ENCODE measurements at places on chromosomes 12 and 14. TPM values are rescaled to one million over a fixed set of nuclear protein-coding genes. Genes with fewer than 3 reads are reported as not detected.
A peak's percentile ranks its signal among the peaks of the same experiment; 100 is the strongest.

OR10P1 gene
- not detected for total RNA-seq

P2RX2 gene
- total RNA-seq, result not detected

DENND5B gene
- total RNA-seq, result 5.5 TPM

TMEM179 gene
- not detected for total RNA-seq

TAMALIN gene
- not detected for total RNA-seq

DNA sequence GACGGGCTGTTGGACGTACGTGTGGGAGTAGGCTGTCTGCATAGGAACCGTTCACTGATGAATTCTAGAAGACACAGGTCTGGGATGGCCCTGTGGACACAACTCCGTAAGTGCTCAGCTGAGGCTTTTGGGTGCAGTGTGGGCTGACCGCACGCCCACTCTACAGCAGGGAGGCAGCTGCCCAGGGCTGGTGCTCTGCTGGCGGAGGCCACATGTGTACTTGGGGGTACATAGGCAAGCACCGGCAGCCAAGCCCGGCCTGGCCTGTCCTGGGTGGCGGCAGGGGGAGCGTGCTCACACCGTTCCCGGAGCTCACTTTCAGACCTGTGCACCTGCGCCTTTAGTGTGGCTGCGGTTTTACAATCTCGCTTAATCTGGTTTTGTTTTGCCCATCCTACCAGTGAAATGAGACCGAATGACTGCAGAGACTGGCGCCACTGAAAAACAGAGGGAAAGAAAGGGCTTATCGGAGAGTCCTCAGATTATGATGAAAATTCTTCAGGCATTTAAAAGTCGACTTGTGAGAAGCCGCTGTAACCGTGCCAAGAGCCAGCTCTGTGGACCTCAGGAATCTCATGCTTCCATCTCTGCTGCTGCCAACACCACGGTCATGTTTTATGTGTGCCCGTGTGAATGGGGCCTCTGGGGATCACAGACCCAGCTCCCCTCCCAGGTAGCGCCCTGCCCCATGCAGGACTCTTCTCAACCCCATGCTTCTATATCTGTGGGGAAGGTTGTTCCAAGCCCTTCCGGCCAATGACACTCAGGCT, 45.8 kb downstream of the SSH1 start:
- H3K4me3 ChIP-seq, result no peak overlapping the region
- H3K27me3 ChIP-seq, result no peaks in the 10 kb centered on the region
- DNase-seq, result no peak
- H3K27ac ChIP-seq, result no peak overlapping the region

GRCh38 chr14:89509891-89510290, 92.9 kb upstream of the FOXN3 start:
- no peaks in the 10 kb centered on the region for H3K27me3 ChIP-seq
- H3K4me1 ChIP-seq, result peaks cover 8% of the 10 kb centered on the region
- H3K4me3 ChIP-seq, result no peak overlapping the region
- H3K36me3 ChIP-seq, result no peaks in the 10 kb centered on the region
- H3K27ac ChIP-seq, result no peak overlapping the region

GRCh38 chr14:70359076-70359424, 433 bp downstream of the COX16 start:
- peak overlapping the region; percentile 85 for H3K4me3 ChIP-seq
- peaks cover 21% of the 10 kb centered on the region for H3K36me3 ChIP-seq
- no peaks in the 10 kb centered on the region for H3K27me3 ChIP-seq
- H3K27ac ChIP-seq, result peak overlapping the region; percentile 47
- DNase-seq, result peak; percentile 51
- H3K4me1 ChIP-seq, result peaks cover 16% of the 10 kb centered on the region

DNA sequence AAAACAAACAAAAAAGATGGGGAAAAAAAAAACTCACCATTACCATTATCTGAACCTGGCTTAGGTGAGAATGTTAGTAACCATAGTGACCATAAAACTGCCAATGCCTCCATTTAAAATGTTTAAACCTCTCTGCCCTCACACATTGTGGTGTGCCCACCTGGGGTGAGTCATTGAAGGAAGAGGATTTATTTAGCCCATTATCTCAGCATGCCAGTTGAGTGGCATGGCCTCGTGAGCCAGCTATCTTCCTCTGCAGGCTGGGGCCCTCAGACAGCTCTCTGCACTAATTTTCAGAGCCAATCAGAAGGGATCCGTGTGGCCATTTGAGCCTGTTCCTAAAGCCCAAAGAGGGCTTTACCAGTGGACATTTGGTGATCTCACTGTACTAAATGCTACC, 81.8 kb upstream of the CCDC198 start:
- H3K27ac ChIP-seq, result no peak overlapping the region
- H3K4me1 ChIP-seq, result no peaks in the 10 kb centered on the region
- no peak overlapping the region for H3K4me3 ChIP-seq
- DNase-seq, result no peak
- no peaks in the 10 kb centered on the region for H3K36me3 ChIP-seq

DNA sequence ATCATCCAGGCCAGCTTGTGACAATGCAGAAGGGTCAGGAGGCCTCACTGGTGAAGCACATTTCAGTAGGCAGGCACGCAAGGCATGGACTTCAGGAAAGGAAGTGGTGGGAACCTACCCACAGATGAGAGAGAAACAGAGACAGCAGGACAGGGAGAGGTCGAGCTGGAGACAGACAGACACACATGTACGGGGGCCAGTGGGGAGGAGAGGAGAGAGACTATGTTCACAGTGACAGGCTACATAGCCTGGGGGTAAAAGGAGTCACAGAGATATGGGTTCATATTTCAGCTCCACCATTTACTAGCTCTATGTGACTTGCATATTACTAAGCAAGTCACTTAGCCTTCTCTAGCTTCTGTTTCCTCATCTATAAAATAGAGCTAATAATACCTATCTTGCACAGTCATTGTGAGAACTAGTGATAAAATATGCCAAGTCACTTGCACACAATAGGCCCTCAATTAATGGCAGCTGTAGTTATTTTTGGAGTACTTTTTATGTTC, 91.1 kb upstream of the FUT8 start:
- no peak overlapping the region for H3K4me3 ChIP-seq
- DNase-seq, result no peak
- no peak overlapping the region for H3K27ac ChIP-seq
- no peaks in the 10 kb centered on the region for H3K36me3 ChIP-seq

DNA sequence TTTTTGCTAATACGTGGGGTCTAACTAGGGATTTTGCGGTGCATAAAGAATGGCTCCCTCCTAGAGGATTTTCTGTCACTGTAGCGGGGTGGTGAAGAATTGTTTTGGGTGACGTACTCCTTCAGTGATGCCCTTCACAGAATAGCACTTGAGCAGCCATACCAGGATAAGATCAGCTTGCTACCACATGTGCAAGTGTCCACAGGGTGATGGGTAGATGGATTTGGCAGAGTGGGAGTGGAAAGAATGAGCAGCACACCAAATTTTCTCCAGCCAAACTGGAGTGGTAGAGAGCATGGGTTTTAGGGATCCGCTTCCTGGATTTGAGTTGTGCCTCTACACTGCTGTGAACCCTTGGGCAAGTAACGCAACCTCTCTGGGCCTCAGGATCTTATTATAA, 2.3 kb downstream of the TCP11L2 start:
- no peaks in the 10 kb centered on the region for H3K36me3 ChIP-seq
- peak overlapping the region; percentile 77 for H3K27ac ChIP-seq
- peaks cover 86% of the 10 kb centered on the region for H3K4me1 ChIP-seq
- H3K4me3 ChIP-seq, result peak overlapping the region; percentile 91

DNA sequence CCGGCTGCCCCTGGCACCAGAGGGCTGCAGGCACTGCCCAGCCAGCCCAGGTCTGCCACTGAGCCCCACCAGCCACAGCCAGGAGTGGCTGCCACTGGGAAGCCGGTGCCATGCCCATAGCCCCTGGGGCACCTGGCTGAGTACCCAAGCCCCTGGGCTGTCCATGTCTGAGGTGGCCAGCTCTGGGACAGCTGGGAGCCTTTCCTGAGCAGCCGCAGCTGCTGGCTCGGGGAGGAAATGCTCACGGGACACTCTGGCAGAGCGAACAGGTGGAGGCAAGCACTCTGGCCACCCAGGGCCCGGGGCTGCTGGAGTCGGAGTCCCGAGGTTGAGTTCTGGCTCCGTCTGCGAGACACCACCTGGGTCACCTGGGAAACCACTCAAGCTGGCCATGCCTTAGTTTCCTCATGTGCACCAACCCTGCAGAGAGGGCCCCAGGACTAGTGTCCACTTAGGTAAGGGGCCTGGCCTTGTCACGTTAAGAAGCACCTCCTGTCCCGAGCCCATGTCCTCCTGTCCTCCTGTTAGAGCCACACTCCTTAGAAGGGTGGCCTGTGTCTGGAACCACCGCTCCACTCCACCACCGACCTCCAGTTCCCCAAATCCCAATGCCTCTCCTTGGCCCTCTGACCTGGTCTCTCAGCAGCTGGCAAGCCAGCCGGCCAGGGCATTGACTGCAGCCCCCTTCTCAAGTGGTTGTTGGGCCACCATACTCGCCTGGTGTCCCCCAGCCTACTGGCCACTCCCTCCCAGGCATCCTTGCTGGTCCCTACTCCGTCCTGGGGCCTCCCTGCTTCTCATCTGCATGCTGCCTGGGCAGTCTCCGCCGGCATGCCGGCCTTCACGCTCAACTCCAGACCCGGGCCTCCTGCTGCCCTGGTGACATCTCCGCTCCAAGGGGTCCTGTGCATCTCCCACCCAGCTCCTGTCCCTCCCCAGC, 45.3 kb downstream of the BEGAIN start:
- H3K27ac ChIP-seq, result no peak overlapping the region
- no peaks in the 10 kb centered on the region for H3K36me3 ChIP-seq
- no peaks in the 10 kb centered on the region for H3K27me3 ChIP-seq

- no peaks in the 10 kb centered on the region for H3K36me3 ChIP-seq
- no peak overlapping the region for H3K4me3 ChIP-seq
- no peaks in the 10 kb centered on the region for H3K4me1 ChIP-seq
- no peak for DNase-seq
- H3K27ac ChIP-seq, result no peak overlapping the region
- no peaks in the 10 kb centered on the region for H3K27me3 ChIP-seq
Observed at GRCh38 chr12:66765204-66765603, 86.3 kb upstream of the GRIP1 start.

DNA sequence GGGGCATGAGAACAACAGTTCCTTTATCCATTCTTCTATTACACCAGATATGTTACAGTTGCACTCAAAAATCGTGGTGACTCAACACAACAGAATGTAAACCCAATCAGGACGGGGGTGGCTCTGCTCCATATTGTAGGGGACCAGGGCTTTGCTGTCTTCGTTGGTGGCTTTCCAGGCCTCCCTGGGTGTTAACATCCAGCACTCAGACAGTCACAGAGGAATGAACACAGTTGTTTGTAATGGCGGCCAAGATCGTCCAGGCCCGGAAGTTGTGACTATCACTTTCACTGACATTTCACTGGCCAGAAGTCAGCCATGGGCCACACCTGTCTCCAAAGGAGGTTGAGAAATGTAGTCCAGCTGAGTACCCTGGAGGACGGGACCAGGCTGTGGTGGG, 204.1 kb downstream of the CACNA1C start:
- DNase-seq, result no peak
- H3K36me3 ChIP-seq, result no peaks in the 10 kb centered on the region
- H3K27me3 ChIP-seq, result no peaks in the 10 kb centered on the region
- peaks cover 3% of the 10 kb centered on the region for H3K4me1 ChIP-seq
- no peak overlapping the region for H3K27ac ChIP-seq

DNA sequence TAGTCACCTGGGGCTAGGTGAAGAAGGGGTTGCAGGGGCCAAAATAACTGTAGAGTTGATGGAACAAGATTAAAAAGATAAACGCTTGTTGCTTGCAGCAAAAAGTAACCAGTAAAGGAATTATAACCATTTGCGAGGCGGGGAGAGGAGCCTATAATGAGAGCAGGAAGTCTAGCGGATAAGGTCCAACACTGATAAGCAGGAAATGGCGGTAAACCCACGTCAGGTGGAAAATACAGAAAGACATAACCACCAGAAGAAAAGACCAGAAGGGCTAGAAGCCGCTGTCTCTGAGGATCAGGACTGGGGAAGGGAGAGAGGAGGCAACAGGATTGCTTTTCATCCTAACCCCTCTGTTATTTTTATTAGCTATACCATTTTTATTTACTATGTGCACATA, 303.3 kb downstream of the DPF3 start:
- DNase-seq, result no peak
- peaks cover 15% of the 10 kb centered on the region for H3K4me1 ChIP-seq
- H3K36me3 ChIP-seq, result no peaks in the 10 kb centered on the region
- H3K27me3 ChIP-seq, result no peaks in the 10 kb centered on the region
- H3K27ac ChIP-seq, result no peak overlapping the region

DNA sequence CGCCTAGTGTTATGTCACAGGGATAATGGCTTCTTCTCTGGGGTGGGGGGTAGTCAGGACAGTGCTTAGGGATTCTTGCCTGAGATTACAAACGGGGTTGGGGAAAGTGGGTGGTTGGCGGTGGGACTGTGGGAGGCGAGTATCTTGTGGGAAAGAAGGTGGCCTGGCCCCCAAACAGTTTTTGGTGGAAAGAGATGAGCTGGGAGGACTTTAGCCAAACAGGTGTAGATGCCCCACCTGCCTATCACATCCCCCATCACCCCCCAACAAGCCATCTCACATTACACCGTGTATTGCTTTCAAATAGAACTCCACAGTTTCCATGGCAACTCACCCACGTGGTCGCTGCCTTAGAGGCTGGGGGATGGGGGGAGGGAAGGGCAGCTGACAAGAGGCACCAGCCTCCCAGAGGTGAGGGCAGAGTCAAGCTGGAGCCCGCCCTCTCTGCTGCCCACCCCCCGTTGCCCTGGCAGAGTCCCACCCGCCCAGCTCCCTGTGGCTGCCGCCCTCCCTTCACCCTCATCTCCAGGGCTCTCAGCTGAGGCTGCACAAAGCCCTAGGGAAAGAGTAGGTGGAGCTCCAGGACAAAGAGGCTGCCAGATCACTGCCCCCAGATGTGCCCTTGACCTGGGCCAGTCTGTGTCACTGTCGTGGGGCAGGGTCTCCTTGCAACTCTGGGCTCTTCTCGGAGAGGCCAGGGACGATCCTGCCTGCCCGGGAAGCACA, 98.3 kb downstream of the LRRC74A start:
- H3K36me3 ChIP-seq, result no peaks in the 10 kb centered on the region
- no peaks in the 10 kb centered on the region for H3K27me3 ChIP-seq
- DNase-seq, result peak; percentile 93
- H3K27ac ChIP-seq, result peak overlapping the region; percentile 37

GRCh38 chr14:104885973-104886689, 21.1 kb downstream of the CEP170B start:
- peaks cover 11% of the 10 kb centered on the region for H3K4me1 ChIP-seq
- H3K4me3 ChIP-seq, result no peak overlapping the region
- no peak for DNase-seq
- H3K27me3 ChIP-seq, result no peaks in the 10 kb centered on the region
- no peaks in the 10 kb centered on the region for H3K36me3 ChIP-seq

DNA sequence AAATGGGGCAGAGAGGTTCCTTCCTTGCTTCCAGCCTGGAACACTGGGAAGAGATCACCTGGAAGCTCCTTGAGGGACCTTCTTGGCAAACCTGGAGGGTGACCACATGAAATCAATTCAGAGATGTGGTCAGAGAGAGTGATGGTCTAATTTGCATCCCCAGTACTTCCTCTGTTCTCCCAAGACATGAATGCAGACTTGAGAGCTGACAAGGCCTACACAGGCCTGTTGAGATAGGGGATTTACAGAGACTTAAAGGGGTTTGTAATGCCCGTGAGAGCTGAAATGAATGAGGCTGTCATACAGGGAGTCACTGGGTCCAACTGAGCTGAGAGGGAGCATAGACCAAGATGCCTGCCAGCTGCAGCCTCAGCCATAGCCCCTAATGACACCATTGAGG, 45.1 kb downstream of the TMX1 start:
- peaks cover 14% of the 10 kb centered on the region for H3K36me3 ChIP-seq
- peaks cover 43% of the 10 kb centered on the region for H3K4me1 ChIP-seq
- DNase-seq, result peak; percentile 75
- no peak overlapping the region for H3K4me3 ChIP-seq
- no peaks in the 10 kb centered on the region for H3K27me3 ChIP-seq

GRCh38 chr12:109764776-109765445, 51.3 kb downstream of the FAM222A start:
- no peak overlapping the region for H3K4me3 ChIP-seq
- no peaks in the 10 kb centered on the region for H3K27me3 ChIP-seq
- DNase-seq, result no peak
- H3K36me3 ChIP-seq, result no peaks in the 10 kb centered on the region
- H3K4me1 ChIP-seq, result no peaks in the 10 kb centered on the region
- H3K27ac ChIP-seq, result no peak overlapping the region
